ENCODE measurements at places on chromosomes 13 and 19. TPM values are rescaled to one million over a fixed set of nuclear protein-coding genes. Genes with fewer than 3 reads are reported as not detected.
A peak's percentile ranks its signal among the peaks of the same experiment; 100 is the strongest.

- no peak overlapping the region for H3K27ac ChIP-seq
- no peak overlapping the region for H3K4me3 ChIP-seq
- H3K4me1 ChIP-seq: peaks cover 3% of the 10 kb centered on the region
- DNase-seq: no peak
- no peaks in the 10 kb centered on the region for H3K27me3 ChIP-seq
- no peaks in the 10 kb centered on the region for H3K36me3 ChIP-seq
Measured at GRCh38 chr19:43337737-43338136, 15.7 kb upstream of the CD177 start.

GRCh38 chr19:33147538-33147937, 15.6 kb downstream of the WDR88 start:
- H3K27me3 ChIP-seq: no peaks in the 10 kb centered on the region
- H3K27ac ChIP-seq: no peak overlapping the region
- no peaks in the 10 kb centered on the region for H3K4me1 ChIP-seq
- DNase-seq: no peak

GRCh38 chr19:55212447-55212846, 3.1 kb upstream of the PTPRH start:
- no peaks in the 10 kb centered on the region for H3K36me3 ChIP-seq
- no peak overlapping the region for H3K4me3 ChIP-seq
- H3K27me3 ChIP-seq: no peaks in the 10 kb centered on the region
- DNase-seq: peak; percentile 44
- no peak overlapping the region for H3K27ac ChIP-seq

The LGALS14 gene
- not detected for total RNA-seq

DNA sequence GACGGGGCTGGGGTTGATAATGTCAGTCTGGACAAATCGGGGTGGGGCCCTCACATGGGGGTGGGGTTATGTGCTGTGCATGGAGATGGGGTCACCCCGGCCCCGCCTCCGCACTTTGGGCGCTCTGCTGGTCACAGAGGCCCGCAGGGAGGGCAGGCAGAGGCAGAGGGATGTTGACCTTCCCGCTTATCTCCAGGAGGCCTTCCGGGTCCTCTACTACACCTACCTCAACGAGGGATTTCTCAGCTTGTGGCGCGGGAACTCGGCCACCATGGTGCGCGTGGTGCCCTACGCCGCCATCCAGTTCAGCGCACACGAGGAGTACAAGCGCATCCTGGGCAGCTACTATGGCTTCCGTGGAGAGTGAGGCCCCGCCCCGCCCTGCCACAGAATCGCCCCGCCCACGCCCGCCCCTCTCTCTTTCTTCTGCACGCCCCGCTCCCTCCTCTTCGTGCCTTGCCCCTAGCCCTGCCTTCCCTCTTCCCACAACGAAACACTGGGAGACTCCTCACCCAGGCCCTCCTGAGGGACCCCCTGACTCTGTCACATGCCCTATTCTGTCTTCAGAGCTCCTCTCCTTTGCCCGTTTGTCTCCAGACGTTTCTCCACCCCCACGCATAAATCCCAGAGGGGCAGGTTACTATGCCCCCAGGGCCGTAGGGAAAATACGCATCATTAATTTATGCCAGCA, 32.8 kb downstream of the TMEM161A start:
- H3K27me3 ChIP-seq: no peaks in the 10 kb centered on the region
- H3K4me1 ChIP-seq: peaks cover 18% of the 10 kb centered on the region
- peak overlapping the region; percentile 78 for H3K4me3 ChIP-seq
- H3K27ac ChIP-seq: peak overlapping the region; percentile 93

The HS6ST3 gene
- total RNA-seq: 1.2 TPM

The VSTM1 gene
- total RNA-seq: not detected

- peaks cover 16% of the 10 kb centered on the region for H3K36me3 ChIP-seq
- H3K27me3 ChIP-seq: no peaks in the 10 kb centered on the region
- no peak overlapping the region for H3K4me3 ChIP-seq
- H3K27ac ChIP-seq: no peak overlapping the region
- no peak for DNase-seq
- H3K4me1 ChIP-seq: peaks cover 4% of the 10 kb centered on the region
Measured at GRCh38 chr19:48421548-48421947, 24.2 kb upstream of the GRWD1 start.

- H3K27me3 ChIP-seq: no peaks in the 10 kb centered on the region
- H3K27ac ChIP-seq: no peak overlapping the region
- DNase-seq: no peak
Measured at GRCh38 chr13:91690944-91691343, 292.5 kb downstream of the GPC5 start.

The RAB20 gene
- total RNA-seq: 26.6 TPM

DNA sequence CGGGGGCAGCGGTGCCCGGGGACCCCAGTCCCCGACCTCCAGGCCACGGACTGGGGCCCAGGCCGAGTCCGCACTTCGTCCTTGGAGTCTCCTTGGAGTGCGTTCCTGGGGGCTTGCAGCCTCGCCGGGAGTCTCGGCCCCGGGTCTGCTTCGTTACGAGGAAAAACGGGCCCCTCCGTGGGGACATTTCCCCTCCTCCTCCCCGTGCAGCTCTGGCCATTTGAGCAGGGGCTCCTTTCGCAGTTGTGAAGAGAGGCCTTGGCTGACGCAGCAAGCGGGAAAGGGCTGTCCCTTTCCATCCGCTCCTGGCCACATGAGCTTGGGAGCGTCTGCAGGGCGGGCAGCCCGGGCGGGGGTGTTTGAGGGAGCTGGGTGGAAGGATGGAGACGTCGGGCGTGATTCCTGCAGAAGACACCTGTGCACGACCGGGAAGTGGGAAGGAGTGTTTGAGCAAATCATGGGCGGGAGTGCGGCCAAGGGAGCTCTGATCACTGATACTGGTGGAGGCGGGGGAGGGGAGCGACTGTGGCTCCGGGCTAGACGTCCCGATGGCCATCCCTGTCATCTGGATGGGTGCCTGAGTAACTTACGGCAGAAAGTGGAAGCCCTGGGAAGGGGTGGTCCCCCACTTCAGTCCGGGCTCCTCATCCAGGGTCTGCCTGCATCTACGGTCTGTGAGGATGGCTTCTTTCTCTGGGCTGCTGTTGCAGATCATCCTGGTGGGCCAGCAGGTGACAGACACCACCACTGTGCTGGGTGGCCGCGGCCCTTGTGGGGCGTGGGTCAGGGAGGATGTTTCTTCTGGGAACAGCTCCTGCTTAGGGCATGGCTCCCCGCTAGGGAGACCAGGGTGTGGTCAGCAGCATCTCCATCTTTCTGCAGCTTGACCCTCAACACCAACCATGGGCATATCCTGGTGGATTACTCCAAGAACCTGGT, 736 bp downstream of the GPI start:
- peaks cover 8% of the 10 kb centered on the region for H3K4me1 ChIP-seq
- H3K36me3 ChIP-seq: peaks cover 28% of the 10 kb centered on the region
- H3K27me3 ChIP-seq: no peaks in the 10 kb centered on the region
- no peak overlapping the region for H3K27ac ChIP-seq
- H3K4me3 ChIP-seq: peak overlapping the region; percentile 96

DNA sequence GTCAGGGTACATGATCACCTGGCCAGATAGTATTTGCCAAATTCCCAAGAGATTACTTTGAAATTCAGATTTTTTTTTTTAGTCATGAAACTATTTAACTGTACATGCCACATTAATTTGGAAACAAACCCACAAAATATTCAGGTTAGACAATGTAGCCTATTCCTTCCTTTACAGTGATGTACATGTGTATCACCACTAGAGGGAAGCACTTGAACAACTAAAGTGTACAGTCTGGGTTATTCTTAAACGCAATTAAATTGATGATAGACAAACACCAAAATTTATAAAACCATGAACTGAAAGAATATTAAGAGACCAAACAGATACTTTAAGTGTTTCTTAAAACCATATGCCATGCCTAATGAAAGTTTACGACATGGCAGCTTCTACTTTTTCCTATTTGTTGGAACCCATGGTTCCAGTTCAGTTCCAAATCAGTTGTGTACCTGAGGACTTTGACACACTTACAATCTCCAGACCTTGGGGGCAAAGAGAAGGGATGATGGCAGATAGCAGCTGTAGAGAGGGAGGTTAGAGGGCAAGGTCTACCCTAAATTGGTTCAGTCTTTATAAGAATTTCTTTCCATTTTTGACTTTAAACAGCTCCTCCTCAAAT, 52.8 kb downstream of the TNFSF13B start:
- no peaks in the 10 kb centered on the region for H3K36me3 ChIP-seq
- H3K4me3 ChIP-seq: no peak overlapping the region
- no peak overlapping the region for H3K27ac ChIP-seq
- peak; percentile 70 for DNase-seq
- peaks cover 19% of the 10 kb centered on the region for H3K4me1 ChIP-seq

The ZNF730 gene
- total RNA-seq: 37.9 TPM

DNA sequence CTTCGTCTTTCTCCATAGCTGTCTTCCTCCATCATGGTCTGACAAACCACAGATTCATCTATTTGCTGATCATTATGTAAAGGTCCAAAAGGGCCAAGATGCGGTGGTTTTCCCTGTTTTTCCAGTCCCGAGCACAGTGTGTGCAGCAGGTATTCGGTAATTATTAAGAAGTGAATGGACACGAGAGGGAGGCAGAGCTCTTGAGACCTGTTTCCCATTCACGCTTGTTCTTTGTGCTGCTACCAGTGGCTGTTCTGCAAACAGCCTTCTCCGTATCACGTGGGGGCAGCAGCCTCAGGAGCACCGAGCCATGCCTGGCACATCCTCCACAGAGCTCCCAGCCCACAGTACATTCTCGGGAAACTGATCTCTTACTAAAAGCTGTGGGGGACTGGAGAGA, 50.3 kb downstream of the CCDC70 start:
- H3K36me3 ChIP-seq: no peaks in the 10 kb centered on the region
- H3K27ac ChIP-seq: no peak overlapping the region
- no peaks in the 10 kb centered on the region for H3K4me1 ChIP-seq
- H3K4me3 ChIP-seq: no peak overlapping the region
- no peaks in the 10 kb centered on the region for H3K27me3 ChIP-seq
- no peak for DNase-seq

- H3K27me3 ChIP-seq: no peaks in the 10 kb centered on the region
- H3K4me1 ChIP-seq: no peaks in the 10 kb centered on the region
- DNase-seq: no peak
- H3K4me3 ChIP-seq: no peak overlapping the region
- H3K36me3 ChIP-seq: no peaks in the 10 kb centered on the region
Measured at GRCh38 chr19:33436360-33437345, 63.1 kb downstream of the CEBPG start.

GRCh38 chr19:5655412-5655811, 24.9 kb downstream of the MICOS13 start:
- no peaks in the 10 kb centered on the region for H3K27me3 ChIP-seq
- H3K27ac ChIP-seq: no peak overlapping the region
- no peak overlapping the region for H3K4me3 ChIP-seq
- no peaks in the 10 kb centered on the region for H3K4me1 ChIP-seq

GRCh38 chr19:11554160-11554559, 4.9 kb downstream of the ELOF1 start:
- no peak overlapping the region for H3K4me3 ChIP-seq
- H3K27ac ChIP-seq: no peak overlapping the region
- no peaks in the 10 kb centered on the region for H3K27me3 ChIP-seq
- DNase-seq: no peak
- no peaks in the 10 kb centered on the region for H3K36me3 ChIP-seq

DNA sequence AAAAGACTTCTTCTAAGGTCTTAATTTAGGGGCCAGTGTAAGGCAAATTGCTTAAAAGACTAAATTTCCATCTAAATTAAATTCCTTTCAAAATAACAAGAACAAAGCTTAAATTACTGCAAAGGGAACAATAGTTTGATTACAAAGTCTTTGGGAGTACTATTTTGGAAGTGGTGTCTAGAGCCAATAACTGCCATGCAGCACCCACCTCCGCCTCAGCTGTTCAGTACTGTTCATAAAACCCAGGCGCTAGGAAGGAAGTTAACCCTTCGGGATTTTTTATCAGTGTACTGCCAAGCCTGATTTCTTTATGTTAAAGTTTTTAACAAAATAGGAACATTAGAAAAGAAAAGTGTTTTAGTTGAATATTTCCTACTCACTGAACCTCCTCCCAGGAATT, 210.1 kb downstream of the LIG4 start:
- no peak for DNase-seq
- H3K27me3 ChIP-seq: no peaks in the 10 kb centered on the region
- H3K36me3 ChIP-seq: no peaks in the 10 kb centered on the region
- peak overlapping the region; percentile 16 for H3K4me3 ChIP-seq
- no peak overlapping the region for H3K27ac ChIP-seq
- peaks cover 24% of the 10 kb centered on the region for H3K4me1 ChIP-seq

DNA sequence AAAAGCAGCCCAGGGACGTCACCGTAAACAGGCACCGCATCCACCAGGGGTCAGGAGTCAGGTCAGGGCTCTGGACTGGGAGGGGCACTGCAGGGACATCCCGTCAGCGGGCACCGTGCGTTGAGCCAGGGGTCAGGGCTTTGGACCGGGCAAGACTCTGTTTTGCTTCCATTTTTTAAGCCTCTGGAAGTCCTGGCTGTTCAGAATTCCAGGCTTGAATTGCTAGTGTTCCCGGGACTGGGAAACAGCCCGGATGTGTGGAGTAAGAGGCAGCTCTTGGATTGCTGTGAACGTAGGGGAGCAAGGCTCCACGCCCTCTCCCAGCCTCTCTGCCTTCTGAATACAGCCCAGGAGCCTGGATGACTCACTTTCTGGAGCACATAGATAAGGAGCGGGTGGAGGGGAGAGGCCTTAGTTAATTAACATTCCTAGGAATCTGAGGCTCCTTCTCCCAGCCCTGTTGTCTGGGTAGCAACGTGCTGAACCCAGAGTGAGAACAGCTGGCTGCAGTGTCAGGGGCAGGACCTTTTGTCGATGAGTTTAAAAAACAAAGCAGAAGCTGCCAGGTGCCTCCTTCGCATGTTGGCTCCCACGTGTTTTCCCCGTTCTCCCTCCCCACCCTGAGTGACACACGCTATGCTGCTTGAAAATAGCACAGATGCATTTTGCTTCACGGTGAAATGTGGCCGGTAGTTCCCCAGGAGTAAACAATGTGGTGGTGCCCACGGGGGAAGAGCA, 21.9 kb downstream of the ATP11A start:
- peak; percentile 97 for DNase-seq
- peaks cover 47% of the 10 kb centered on the region for H3K4me1 ChIP-seq
- peak overlapping the region; percentile 88 for H3K27ac ChIP-seq
- H3K4me3 ChIP-seq: peak overlapping the region; percentile 29
- H3K36me3 ChIP-seq: no peaks in the 10 kb centered on the region

The KDELR1 gene
- total RNA-seq: 171 TPM

The FOXA3 gene
- 15.1 TPM for total RNA-seq

GRCh38 chr13:105908586-105908985, 626.9 kb downstream of the EFNB2 start:
- H3K4me3 ChIP-seq: no peak overlapping the region
- no peaks in the 10 kb centered on the region for H3K4me1 ChIP-seq
- no peaks in the 10 kb centered on the region for H3K36me3 ChIP-seq

- H3K4me3 ChIP-seq: no peak overlapping the region
- no peaks in the 10 kb centered on the region for H3K36me3 ChIP-seq
- no peaks in the 10 kb centered on the region for H3K4me1 ChIP-seq
- DNase-seq: no peak
- no peak overlapping the region for H3K27ac ChIP-seq
- H3K27me3 ChIP-seq: no peaks in the 10 kb centered on the region
Measured at GRCh38 chr13:106612688-106613087, 44.8 kb upstream of the ARGLU1 start.
